ENCODE measurements at places on chromosomes 5 and 9. TPM values are rescaled to one million over a fixed set of nuclear protein-coding genes. Genes with fewer than 3 reads are reported as not detected.

Gene TSLP
- polyA plus RNA-seq = 1.2 TPM

Gene LEAP2
- 1.2 TPM for polyA plus RNA-seq

Gene PAIP2
- polyA plus RNA-seq = 129 TPM

Gene CDO1
- polyA plus RNA-seq = 24.7 TPM

Gene JAKMIP2
- polyA plus RNA-seq = 1.8 TPM

Gene BTNL8
- polyA plus RNA-seq = 0.13 TPM

Gene PTGES
- 6.4 TPM for polyA plus RNA-seq

Gene BTNL3
- polyA plus RNA-seq = not detected

Gene LHX6
- polyA plus RNA-seq = 4.7 TPM

Data from muscle of back (tissue), 13 donors.